ENCODE measurements at places on chromosomes 11 and 22. TPM values are rescaled to one million over a fixed set of nuclear protein-coding genes. Genes with fewer than 3 reads are reported as not detected.
A peak's percentile ranks its signal among the peaks of the same experiment; 100 is the strongest.

DNA sequence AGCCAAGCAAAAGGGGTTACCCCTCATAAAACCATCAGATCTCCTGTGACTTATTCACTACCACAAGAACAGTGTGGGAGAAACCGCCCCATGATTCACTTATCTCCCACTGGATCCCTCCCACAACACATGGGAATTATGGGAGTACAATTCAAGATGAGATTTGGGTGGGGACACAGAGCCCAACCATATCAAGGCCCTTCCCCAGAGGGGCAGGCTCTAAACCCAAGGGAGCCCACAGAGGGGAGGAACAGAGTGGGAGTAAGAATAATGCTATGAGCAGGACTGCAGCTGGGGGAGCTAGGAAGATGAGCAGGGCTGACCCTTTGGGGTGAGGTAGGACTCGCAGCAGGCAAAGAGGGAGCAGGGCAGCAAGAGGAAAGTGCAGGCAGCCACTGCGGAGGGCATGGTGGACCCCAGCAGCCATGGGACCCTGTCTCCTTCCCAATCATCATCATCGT, 59.3 kb downstream of the CD82 start:
- H3K27ac ChIP-seq, result no peak overlapping the region
- H3K4me3 ChIP-seq, result no peak overlapping the region
- no peaks in the 10 kb centered on the region for H3K36me3 ChIP-seq
- H3K27me3 ChIP-seq, result no peaks in the 10 kb centered on the region
- H3K4me1 ChIP-seq, result no peaks in the 10 kb centered on the region
- DNase-seq, result peak; percentile 12

DNA sequence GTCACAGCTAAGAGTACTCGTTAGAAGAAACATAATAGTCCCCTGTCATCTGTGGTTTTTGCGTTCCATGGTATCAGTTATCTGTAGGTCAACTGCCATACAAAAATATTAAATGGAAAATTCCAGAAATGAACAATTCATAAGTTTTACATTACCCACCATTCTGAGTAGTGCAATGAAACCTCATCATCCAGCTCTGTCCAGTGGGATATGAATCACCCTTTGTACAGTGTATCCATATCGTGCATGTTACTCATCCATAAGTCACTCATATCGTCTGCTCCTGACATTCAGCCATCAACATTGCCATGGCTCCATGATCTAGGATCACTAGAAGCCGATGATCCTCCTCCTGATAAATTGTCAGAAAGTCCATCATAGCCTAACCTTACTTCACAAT, 174.9 kb upstream of the C11orf87 start:
- DNase-seq, result no peak
- H3K4me1 ChIP-seq, result no peaks in the 10 kb centered on the region
- H3K36me3 ChIP-seq, result no peaks in the 10 kb centered on the region
- H3K4me3 ChIP-seq, result no peak overlapping the region

GRCh38 chr11:61716478-61717285, 35.8 kb upstream of the MYRF start:
- no peak overlapping the region for H3K4me3 ChIP-seq
- DNase-seq, result no peak
- no peaks in the 10 kb centered on the region for H3K4me1 ChIP-seq

The NRIP3 gene
- total RNA-seq, result 14.5 TPM

The ACTN3 gene
- total RNA-seq, result 0.16 TPM

GRCh38 chr11:68213135-68213515, at the start of gene KMT5B:
Gene KMT5B (minus strand): TSS chr11:68213296. CDS start chr11:68190076, 23,220 bp downstream.
- DNase-seq, result peak; percentile 58
- peak within 1 kb of the TSS; percentile 100 for H3K27ac ChIP-seq
- peaks cover 11% of the 10 kb centered on the region for H3K4me1 ChIP-seq
- H3K4me3 ChIP-seq, result peak within 1 kb of the TSS; percentile 86

- H3K27me3 ChIP-seq, result no peaks in the 10 kb centered on the region
- H3K36me3 ChIP-seq, result no peaks in the 10 kb centered on the region
- H3K4me1 ChIP-seq, result no peaks in the 10 kb centered on the region
- H3K27ac ChIP-seq, result no peak overlapping the region
Measured at GRCh38 chr11:2791139-2791520, 91.3 kb upstream of the KCNQ1OT1 start.

GRCh38 chr11:120284272-120284671, 40.8 kb upstream of the TLCD5 start:
- H3K27ac ChIP-seq, result no peak overlapping the region
- H3K36me3 ChIP-seq, result no peaks in the 10 kb centered on the region
- DNase-seq, result no peak
- H3K4me3 ChIP-seq, result no peak overlapping the region
- H3K4me1 ChIP-seq, result no peaks in the 10 kb centered on the region
